Occipital lobe (tissue), 3 donors: ENCODE measurements at places on chromosomes 1 and 21. TPM values are rescaled to one million over a fixed set of nuclear protein-coding genes. Genes with fewer than 3 reads are reported as not detected.

- no peak for DNase-seq
Observed at GRCh38 chr1:244006381-244006901, 44.6 kb upstream of the ZBTB18 start.

DNA sequence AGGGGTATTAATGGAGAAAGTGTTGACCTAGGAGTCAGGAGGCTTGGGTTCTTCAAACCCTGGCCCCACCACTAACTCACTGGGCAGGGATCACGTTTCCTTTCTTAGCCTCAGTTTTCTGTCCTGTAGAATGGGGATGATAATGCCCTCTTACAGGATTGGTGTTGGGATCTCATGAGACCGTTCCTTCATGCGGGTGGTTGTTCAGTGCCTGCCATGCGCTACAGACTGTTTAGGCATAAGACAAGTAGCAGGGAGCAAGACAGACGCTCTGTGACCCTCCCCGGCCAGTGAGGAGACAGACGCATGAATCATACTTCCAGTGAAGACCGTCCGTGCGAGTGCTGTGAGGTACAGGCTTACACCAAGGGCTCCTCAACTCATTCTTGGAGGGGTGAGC lies 81.7 kb downstream of the MAN1C1 start:
- no peak for DNase-seq

DNA sequence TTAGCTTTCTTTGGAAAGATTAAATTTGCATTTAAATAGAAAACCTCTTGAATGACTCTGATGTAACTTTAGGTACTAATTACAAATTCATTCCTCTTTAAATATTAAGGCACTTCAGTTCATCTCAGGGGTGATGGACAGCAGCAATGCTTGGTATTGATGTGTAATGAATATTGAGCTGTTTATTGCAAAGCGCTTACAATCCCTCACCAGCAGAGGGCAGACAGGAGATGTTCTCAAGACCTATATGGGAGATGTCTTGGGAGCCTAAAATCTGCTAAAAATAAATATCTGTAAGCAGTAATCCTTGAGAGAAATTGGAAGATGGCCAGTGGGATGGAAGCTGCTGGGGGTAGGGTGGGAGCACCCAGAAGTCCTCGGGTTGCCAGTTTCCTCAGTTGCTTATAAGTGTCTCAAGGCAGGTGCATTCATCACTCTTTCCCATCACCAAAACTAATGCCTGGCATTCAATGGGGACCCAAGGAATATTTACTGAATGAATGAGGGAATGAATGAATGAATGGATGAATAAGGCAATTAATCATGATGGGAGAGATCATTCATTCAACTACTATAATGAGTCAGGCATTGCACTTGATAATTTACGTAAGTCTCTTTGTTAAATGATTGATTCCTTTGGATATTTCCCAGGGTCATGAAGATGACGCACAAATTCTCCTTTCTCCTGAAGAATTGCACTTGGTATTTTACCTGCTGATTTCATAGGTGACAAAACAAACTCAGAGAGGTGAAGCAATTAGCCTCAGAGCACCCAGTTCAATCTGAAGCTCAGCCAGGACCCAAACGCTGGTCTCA lies 2.3 kb downstream of the KLHDC8A start:
- DNase-seq, result no peak

GRCh38 chr1:41681331-41682098 lies 197.0 kb upstream of the EDN2 start:
- no peak for DNase-seq

The RNU1-1 gene
- total RNA-seq, result under 0.01 TPM

The OR2T2 gene
- not detected for total RNA-seq

The DCDC2B gene
- not detected for total RNA-seq
